A375 (cell line): ENCODE measurements at places on chromosomes 2 and 18. TPM values are rescaled to one million over a fixed set of nuclear protein-coding genes. Genes with fewer than 3 reads are reported as not detected.

The NTSR2 gene
- total RNA-seq: not detected in 2 replicates

The ATOH8 gene
- total RNA-seq: 7.6 and 10.0 TPM in 2 replicates

The MCEE gene
- 10.8 and 14.5 TPM in 2 replicates for total RNA-seq

The SEPTIN10 gene
- total RNA-seq: 26.1 and 33.1 TPM in 2 replicates

The CNRIP1 gene
- 6.5 and 7.6 TPM in 2 replicates for total RNA-seq

The SLC16A14 gene
- not detected in 2 replicates for total RNA-seq

The CHRND gene
- total RNA-seq: not detected in 2 replicates

The SPP2 gene
- total RNA-seq: not detected in 2 replicates

The CLIP4 gene
- total RNA-seq: 103 and 114 TPM in 2 replicates

The C1QL2 gene
- not detected in 2 replicates for total RNA-seq

The GYPC gene
- total RNA-seq: 94.1 and 118 TPM in 2 replicates

The ZBTB7C gene
- total RNA-seq: not detected in 2 replicates

The OSBPL1A gene
- total RNA-seq: 20.6 and 29.3 TPM in 2 replicates

The RAMP1 gene
- 96.5 and 109 TPM in 2 replicates for total RNA-seq

The AQP12B gene
- not detected in 2 replicates for total RNA-seq

The TCF4 gene
- 12.8 and 17.5 TPM in 2 replicates for total RNA-seq

The EPHA4 gene
- 8.0 and 10.2 TPM in 2 replicates for total RNA-seq

The MYO5B gene
- total RNA-seq: 3.5 and 4.7 TPM in 2 replicates

The VIT gene
- total RNA-seq: 0.50 and 0.98 TPM in 2 replicates

The DNAJC5G gene
- total RNA-seq: not detected in 2 replicates

The RAB17 gene
- total RNA-seq: 16.2 and 20.9 TPM in 2 replicates

The NEUROD1 gene
- total RNA-seq: not detected in 2 replicates

The C2orf66 gene
- total RNA-seq: 0.15 TPM in 1 of 2 replicates, not detected in the other

The ORC2 gene
- 10.8 and 17.9 TPM in 2 replicates for total RNA-seq

The COL3A1 gene
- total RNA-seq: not detected in 2 replicates

The ST6GAL2 gene
- total RNA-seq: not detected in 2 replicates

The AGBL5 gene
- 22.2 and 25.4 TPM in 2 replicates for total RNA-seq

The SCN2A gene
- 0.27 and 0.41 TPM in 2 replicates for total RNA-seq

The GREB1L gene
- 2.2 and 3.6 TPM in 2 replicates for total RNA-seq
